ENCODE measurements at places on chromosomes 4 and X. TPM values are rescaled to one million over a fixed set of nuclear protein-coding genes. Genes with fewer than 3 reads are reported as not detected.

Gene TLR10
- total RNA-seq = not detected

Gene NPNT
- total RNA-seq = 0.32 TPM

Gene S100P
- total RNA-seq = 0.06 TPM

Gene NCBP2L
- not detected for total RNA-seq

Gene TLR2
- total RNA-seq = 4.7 TPM

Gene HEPH
- total RNA-seq = 0.16 TPM

Gene CSN2
- total RNA-seq = not detected

Gene INPP4B
- total RNA-seq = 16.8 TPM

Gene DKC1
- total RNA-seq = 63.4 TPM

Gene MAPK10
- total RNA-seq = under 0.01 TPM

Gene SPOCK3
- total RNA-seq = 0.13 TPM

Gene NLRP2B
- total RNA-seq = under 0.01 TPM

Gene TASL
- not detected for total RNA-seq

Gene SLC9A7
- 3.9 TPM for total RNA-seq

Measured in bladder microvascular endothelial cell (primary cell).